ENCODE measurements at places on chromosomes 1 and 21.

DNA sequence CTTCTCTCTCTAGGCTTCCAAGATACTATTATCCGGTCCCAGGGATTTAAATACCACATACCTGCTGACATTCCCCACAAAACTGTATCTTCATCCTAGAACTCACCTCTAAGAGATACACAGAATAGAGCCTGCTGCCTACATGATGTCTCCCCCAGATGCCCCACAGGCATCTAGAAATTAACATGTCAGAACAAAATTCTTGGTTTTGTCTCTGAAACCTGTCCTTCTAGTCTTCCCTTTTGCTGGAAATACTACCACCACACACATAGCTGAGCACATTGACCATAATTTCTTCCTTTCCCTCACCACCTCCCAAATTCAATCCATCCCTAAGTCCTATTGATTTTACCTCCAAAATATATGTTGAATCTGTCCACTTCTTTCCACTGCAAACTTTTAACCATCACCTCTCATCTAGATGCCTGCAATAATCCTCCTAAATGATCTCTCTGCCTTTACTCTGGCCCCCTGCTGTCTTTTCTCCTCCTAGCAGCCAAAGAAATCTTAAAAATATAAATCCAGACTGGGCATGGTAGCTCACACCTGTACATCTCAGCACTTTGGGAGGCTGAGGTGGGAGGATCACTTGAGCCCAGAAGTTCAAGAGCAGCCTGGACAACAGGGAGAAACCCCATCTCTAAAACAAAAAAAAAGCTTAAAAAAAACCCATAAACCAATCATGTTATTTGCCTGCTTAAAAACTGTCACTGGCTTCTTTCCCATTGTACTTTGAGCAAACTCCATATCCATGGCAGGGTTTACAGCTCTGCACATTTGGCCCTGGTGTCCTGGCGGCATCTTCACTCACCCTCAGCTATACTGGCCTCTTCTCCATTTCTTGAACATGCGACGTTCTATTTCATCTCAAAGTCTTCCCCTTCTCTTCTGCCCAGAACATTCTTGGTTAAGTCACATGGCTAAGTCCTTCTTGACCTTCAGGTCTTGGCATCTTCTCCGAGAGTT lies 6.2 kb upstream of the FAM76A start:
- no peak for DNase-seq

GRCh38 chr21:15421947-15422346 lies 307.8 kb upstream of the USP25 start:
- DNase-seq, result no peak

GRCh38 chr1:208165659-208166058 lies 78.5 kb downstream of the PLXNA2 start:
- DNase-seq, result no peak

DNA sequence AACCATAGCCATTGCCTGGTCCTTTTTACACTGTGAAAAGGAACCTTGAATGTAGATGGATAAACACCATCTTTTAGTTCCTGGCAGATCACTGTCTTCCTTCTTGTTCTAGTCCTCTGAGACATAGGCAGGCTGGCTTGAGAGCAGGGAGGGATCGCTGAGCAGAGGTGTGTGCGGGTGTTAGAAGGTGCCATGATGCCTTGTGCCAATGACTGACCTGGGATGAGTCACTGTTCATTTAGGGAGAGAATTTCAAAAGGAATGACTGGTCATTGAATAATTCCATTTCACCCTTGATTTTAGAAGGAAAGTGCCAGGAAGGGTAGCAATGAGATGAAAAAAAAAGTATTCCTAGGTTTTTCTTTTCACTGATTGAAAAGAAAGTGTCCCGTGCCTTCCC lies 383.9 kb downstream of the KIF26B start:
- DNase-seq, result no peak
